ENCODE measurements at places on chromosomes 7 and 10.

- DNase-seq: no peak
Observed at GRCh38 chr7:135560631-135561030, 2.9 kb downstream of the NUP205 start.

- DNase-seq: no peak
Observed at GRCh38 chr7:119733127-119733879, 539.7 kb upstream of the KCND2 start.

GRCh38 chr10:69861251-69862240, 59.8 kb downstream of the COL13A1 start:
- DNase-seq: peak; percentile 99

DNA sequence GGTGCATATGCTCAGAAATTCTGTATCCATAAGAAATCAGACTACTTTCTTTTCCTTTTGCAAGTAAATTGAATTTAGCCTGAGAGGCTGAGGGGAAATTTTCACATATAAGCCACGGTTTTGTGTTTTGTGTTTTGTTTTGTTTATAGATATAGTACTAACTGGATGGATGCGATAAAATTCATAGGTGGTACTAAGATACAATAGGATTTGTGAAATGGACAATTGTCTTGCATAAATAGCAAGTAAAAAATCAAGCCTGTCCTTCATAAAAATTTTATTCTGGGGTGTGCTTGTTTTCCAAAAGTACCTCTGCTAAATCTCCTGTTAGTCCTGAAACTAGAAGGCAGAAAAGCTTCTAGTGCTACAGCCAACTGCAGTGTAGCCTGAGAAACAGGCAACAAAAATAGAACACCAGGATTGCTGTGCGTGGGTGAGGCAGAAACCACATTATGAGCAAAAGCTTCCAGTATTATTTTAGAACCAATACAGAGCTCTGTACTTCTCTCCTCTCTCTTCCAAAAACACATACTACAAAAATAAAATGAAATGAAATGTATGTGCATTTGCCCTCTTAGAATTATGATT, 634 bp upstream of the HDAC9 start:
- no peak for DNase-seq

GRCh38 chr7:139065323-139065722, 29.5 kb upstream of the ZC3HAV1L start:
- DNase-seq: no peak

GRCh38 chr7:20264623-20265022, 47.4 kb upstream of the MACC1 start:
- no peak for DNase-seq

- peak; percentile 42 for DNase-seq
Observed at GRCh38 chr10:63409465-63410027, 56.2 kb downstream of the JMJD1C start.

DNA sequence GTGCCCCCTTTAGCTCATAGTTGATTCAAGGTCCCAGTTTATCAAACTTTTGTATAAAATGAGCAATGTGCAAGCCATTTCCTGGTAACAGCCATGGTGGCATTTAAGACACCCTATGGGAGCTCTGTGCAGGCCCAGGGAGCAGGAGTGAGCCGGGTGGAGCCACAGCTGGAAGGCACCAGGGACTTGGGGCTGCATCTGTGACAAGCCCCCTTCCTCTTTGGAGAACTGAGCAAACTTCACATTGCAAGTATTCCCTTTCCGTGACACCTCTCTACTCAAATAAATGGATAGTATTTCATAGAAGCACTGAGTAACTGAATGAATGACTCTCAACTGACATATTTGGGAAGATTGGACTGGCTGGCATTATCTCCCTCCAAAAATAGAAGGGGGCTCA, 558.7 kb upstream of the FOXK1 start:
- DNase-seq: no peak

GRCh38 chr7:27151341-27151930, 947 bp downstream of the HOXA3 start:
- DNase-seq: peak; percentile 27

DNA sequence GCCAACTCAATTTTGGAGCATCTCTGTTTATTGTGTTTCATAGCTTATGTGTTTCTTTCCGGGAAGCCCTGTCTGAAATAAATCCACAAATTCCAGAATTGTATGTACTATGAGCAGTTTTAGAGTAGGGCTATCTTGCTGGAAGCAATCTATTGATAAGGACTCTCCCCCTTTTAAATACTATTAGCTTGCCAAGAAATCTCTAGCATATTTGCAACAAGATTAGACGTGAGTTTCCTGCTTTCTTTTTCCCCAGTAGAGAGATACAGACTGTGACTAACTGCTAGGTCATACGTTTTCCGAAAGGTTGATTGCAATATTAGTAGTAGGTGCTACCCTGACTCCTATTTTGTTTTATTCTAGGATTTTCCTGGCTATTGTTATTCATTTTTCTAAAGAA, 277.0 kb downstream of the MALRD1 start:
- DNase-seq: peak; percentile 34

- DNase-seq: no peak
Observed at GRCh38 chr7:80736371-80737125, 98.1 kb downstream of the CD36 start.

GRCh38 chr10:16565604-16566003, 43.9 kb upstream of the C1QL3 start:
- DNase-seq: peak; percentile 1

DNA sequence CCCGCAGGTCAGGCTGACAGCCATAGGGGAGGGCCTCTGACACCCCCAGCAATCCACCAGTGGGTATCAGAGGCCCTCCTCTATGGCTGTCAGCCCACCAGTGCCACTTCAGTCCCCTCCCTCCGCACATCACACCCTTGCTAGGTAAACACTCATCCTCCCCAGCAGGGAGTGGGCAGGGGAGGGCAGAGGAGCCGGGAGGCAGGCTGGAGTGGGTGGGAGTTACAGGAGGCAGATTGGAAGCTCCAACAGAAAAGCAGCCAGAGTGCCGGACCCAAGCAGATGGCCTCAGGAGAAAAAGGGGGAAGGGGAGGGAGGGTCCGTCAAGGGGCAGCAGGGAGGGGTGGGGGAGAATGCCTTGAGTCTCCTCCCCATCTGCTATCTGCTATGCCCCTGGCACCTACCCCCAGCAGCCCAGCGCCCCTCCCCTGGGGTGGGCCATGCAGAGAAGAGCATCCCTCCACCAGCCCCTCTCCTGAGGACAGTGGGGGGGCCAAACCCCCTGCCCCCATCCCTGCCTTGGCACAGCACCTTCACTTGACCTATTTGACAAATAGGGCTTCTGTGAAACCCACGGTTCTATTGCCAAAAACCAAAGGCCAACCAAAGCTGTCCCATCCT, 2.4 kb downstream of the RASGEF1A start:
- no peak for DNase-seq

- DNase-seq: peak; percentile 19
Observed at GRCh38 chr10:3014968-3015367, 52.4 kb upstream of the PFKP start.

DNA sequence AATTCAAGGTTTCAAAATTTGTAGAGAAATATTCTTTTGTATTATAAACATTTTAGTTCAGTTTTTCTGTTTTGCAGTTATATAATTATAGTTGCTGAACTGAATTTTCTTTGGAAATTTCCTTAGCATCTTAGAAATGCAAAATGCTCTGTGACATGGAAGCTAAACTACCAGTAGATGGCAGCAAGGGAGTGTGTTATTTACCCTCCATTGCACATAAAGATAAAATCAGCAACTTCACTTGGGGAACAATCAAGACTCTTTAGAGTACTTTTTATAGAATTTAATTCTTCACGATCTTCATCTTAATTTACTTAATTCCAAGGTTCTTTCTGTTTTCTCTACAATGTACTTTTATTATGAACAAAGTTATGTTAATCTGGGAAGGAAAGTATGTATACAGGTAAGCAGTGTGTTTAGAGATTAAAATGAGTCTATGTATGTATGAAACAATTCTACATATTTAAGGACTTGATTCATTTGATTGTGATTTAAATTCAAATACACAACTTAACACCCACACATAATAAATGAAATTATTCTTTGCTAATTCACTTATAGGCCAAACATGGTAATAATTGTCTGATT, 404.2 kb downstream of the THSD7A start:
- DNase-seq: peak; percentile 74

DNA sequence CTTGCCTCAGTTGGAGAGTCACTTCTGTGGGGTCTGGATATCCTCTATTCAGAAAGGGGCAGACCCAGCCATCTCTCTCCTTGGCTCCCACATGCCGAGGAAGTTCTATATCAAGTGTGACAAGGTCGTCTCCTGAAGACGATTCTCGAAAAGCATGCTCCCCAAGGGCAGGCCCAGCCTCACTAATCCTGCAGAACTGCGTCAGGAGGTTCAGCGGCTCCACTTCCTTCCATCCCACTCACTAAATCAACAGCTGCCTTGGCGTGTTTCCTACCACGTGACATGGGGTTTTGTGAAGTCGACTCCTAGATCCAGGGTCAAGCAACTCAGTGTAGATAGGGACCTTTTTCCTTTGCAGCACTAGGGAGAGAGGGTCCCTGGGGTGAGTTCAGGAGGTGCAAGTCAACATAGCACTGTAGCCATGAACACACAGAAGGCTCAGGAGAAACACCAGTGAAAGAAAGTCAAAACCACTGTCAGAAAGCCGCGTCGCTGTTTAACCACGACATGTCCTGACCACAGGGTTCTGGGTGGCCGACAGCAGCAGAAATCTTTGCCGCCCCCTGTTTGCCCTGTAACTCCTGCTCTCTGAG, 156.4 kb downstream of the PRPF18 start:
- no peak for DNase-seq

DNA sequence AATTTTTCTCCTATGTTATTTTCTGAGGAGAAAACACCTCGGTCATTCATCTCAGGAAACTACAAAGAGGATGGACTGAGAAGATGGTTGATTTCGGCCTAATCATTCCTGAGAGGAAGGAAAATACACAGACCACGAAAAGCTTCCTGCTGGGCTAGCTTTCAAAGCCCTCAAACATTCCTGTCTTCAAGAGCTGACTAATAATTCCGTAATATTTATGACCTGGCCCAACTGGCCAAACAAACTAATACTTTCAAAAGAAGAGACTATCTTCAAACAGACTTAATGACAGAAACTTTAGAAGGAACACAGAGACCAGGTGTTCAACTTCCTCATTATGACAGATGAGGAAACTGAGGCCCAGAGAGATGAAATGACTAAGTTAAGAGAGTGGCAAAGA, 215.1 kb upstream of the FRMD4A start:
- DNase-seq: peak; percentile 72

GRCh38 chr10:43136432-43136831, 1.8 kb upstream of the CSGALNACT2 start:
- DNase-seq: no peak

- DNase-seq: no peak
Observed at GRCh38 chr7:106116161-106116704, 4.1 kb upstream of the SYPL1 start.

- peak; percentile 97 for DNase-seq
Observed at GRCh38 chr7:46764100-46764936, 817.6 kb downstream of the TNS3 start.

DNA sequence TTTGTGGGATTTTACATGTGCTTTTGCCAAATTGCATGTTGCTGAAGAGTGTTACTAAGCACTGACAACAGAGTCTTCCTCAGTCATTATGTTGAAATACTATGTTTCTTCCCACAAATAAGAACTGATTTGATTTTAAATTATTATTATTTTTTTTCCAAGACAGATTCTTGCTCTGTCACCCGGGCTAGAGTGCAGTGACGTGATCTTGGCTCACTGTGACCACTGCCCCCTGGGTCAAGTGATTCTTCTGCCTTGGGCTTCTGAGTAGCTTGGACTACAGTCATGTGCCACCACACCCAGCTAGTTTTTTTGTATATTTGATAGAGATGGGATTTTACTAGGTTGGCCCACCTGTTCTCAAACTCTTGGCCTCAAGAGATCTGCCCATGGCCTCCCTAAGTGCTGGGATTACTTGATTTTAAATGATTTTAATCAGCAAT, 42.3 kb downstream of the MINPP1 start:
- DNase-seq: peak; percentile 76

DNA sequence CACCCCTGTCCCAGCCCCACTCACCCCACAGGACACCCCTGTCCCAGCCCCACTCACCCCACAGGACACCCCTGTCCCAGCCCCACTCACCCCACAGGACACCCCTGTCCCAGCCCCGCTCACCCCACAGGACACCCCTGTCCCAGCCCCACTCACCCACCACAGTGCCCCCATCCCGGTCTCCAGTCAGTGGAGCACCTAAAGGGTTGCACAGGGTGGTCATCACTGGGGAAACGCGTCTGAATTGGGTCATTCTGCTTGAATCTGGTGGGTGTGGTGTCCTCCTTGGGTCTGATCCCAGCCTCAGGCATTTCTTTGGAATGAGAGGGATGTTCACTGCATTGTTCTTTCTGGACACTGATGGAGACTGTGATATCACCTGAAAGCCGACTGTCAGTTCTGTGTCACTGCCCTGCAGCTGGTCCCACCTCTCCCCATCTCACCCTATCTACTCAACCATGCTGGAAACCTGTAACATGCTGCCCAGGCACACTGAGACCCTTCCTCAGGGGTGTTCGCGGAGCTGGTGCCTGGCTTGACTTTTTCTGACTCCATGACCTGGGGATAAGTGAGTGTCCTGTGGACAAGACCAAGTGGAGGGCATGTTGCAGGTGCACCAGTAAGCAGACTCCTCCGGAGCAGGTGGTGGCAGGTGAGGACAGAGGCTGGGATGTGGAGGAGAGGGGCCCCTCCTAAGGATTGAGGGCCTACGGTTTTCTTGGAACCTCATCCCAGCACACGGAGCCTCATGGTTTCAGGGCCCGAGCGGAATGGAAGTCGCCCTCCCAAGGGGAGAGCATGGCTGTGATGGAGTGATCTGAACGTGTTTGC, 262.5 kb upstream of the PPP2R2D start:
- no peak for DNase-seq

- no peak for DNase-seq
Observed at GRCh38 chr10:79285315-79286197, 61.7 kb upstream of the PPIF start.

DNA sequence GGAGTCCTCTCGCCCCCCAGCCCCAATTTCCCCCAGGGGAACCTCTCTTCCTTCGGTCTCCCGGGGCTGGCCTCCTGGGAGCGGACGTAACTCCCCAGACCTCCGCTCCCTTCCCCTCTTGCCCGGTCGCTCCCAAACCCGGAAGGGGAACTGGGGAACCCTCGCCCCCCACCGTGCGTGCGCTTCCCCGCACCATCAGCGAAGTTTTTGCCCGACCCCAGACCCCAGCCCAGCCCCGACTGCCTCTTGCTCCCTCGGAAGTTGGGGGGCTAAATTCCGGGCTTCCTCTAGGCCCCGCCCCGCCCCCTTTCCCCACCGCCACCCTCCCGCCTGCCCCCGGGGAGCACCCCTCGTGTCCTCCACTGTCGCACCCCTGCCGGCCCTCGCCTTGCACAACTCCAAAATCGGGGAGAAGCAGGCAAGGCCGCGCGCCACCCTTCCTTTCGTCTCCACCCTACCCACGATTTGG, 436 bp downstream of the GNB2 start:
- no peak for DNase-seq
